ENCODE measurements at places on chromosomes 7 and 10.

DNA sequence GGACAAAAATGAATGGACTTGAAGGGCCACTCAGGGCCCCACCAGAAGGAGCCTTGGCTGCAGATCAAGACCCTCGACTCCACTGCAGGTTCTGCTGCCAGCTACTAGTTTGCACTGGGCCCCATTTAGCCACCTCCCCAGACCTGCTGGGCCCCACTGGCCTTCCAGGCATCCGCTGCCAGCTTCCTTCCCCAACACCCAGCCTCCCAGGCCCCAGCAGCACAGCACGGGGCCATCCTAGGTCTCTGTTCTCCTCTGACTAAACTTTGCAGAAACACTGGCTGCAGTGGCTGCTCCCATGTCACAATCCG is 277.4 kb upstream of the KLF14 start:
- no peak for DNase-seq

DNA sequence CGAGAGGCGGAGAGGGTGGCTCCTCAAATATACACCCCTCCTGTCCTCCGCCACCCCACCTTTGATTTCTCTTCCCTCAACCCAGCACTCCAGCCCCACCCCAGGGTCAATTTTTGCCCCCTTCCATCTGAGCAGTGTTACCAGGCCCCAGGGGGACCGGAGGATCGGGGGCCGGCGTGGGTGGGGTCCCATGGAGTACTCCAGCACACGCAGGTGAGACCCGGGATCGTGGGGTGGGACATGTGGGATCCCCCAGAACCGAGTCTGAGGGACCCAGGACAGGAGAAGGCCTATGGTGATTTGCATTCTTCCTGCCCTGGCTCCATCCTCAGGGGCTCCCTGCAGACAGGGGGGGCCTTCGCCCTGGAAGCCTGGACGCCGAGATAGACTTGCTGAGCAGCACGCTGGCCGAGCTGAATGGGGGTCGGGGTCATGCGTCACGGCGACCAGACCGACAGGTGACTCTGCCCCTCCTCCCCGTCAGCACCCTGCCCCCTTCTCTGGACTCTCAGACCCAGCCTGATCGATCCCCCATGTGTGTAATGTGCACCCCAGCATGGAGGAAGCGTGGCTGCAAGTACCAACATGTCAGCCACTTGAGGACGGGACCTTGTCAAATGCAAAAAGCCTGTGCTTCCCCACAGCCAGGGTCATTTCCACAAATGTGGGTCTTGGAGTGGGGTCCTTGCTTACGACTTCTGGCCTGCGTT is 744 bp downstream of the TRIP6 start:
- DNase-seq: no peak

- DNase-seq: no peak
These were observed 21.7 kb downstream of the LMTK2 start for GRCh38 chr7:98128346-98128745.

- DNase-seq: no peak
These were observed 592.2 kb downstream of the SDK1 start for GRCh38 chr7:3893151-3893788.

DNA sequence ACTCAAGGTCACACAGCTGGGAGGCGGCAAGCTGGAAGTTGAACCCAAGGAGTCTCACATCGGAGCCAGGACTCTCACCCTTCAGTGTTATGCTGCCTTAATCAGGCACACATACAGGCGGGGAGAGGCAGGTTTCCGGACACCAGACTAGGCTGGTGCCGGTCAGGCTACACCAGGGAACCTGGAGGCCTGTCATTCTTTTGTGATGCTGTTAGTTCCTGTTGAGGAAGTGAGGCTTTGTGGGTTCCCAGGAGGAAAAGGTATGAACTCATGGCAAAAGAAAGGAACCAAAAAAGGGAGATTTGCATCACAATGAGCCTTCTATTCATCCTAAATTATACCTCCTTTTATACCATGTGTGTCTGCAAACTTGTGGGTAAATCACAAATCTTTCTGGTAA is 103.8 kb downstream of the TCF7L2 start:
- no peak for DNase-seq

GRCh38 chr10:34184397-34184796 is 630.7 kb downstream of the PARD3 start:
- no peak for DNase-seq

DNA sequence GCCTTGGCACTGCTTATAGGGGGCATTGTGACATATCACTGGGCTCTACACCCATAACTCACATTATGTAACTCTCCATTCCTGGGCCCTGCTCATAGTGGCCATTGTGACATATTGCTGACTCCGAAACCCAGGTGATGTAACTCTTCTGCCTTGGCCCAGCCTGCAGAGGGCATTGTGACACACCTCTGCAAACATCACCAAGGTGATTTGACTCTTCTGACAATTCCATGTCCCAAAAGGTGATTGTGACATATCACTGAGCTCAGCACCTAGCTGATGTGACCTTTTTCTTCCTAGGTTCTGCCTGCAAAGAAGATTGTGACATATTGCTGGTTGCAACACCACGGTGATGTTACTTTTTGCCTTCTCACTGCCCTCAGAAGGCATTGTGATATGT is 36.5 kb upstream of the ZNF680 start:
- DNase-seq: no peak

DNA sequence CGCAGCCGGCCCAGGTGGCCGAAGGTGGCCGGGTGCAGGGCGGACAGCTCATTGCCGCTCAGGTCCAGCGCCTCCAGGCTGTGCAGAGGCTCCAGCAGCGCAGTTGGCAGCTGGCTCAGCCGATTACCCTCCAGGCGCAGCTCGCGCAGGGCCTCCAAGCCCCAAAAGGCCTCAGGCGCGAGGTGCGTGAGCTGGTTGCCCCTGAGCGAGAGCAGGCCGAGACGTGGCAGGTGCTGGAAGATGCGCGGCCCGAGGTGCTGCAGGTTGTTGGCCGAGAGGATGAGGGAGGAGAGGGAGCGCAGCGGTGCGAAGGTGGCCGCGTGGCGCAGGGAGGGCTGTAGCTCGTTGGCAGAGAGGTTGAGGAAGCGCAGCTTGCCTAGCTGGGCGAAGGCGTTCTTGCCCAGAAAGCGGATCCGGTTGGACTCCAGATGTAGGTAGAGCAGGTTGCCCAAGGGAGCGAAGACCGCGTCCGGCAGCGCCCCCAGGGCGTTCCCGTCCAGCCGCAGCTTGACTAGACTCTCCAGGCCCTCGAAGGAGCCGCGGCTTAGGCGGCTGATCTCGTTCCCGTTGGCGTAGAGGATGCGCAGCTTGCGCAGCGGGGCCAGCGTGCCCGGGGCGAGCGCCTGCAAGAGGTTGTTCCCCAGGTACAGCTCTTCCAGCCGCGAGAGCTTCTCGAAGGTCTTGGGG is 923 bp downstream of the TRIL start:
- no peak for DNase-seq

DNA sequence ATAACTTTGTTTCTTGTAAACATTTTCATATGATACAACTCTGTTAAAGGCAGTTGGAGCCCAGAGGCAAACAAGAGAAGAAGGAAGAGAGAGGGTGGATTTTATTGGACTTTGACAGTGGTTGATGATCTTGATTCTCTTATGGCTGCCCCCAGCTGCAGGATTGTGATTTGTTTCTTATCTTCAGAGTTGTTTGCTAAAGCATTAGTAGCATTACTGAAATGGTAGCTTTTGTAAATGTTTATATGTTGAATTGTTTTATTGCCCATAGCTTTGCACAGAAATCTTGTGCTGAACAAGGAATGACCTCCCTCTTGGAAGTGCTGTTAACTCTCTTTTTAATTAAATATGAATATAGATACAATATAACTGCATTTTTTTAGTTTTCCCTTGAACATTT is 309.4 kb downstream of the AUTS2 start:
- no peak for DNase-seq

DNA sequence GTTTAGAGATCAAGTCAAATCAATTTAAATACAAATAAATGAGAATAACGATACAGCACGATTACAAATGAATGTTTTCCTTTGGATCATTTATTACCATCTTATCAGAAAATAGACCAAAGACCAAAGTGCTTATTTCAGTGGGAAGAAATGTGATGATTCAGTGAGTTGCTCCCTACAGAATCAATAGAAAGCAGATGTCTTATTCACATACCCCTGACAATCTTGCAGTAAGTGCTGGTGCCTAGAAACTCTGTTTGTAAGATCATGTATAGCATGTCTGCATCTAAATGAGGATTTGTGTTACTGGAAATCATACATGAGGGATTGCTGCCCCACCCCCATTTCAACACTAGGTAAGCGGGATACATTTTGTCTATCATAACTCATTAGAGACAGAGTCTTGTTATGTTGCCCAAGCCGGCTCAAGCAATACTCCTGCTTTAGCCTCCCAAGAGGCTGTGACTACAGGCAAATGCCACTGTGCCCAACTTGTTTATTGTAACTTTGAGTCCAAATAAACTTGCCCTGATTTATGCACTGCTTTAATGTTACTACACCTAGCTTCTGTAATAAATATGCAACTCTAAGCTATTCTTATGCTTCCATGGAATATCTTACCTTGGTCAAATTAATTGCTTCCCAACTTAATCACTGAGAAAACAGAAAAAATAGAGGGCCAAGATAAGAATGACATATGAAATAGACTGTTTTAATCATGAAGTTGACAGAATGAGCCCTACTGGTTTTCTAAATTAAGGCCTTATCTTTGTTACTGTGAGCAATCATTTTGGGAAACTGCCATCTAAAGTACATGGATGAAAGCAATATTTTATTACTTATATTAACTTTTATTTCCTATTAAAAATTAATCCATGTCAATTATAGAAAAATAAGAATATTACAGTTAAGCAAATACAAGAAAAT is 82.5 kb downstream of the AHR start:
- DNase-seq: no peak

GRCh38 chr10:1954300-1954699 is 217.0 kb upstream of the ADARB2 start:
- no peak for DNase-seq

- no peak for DNase-seq
These were observed 50.6 kb downstream of the PNLIPRP2 start for GRCh38 chr10:116671274-116671926.

- DNase-seq: no peak
These were observed 10.3 kb downstream of the SFXN3 start for GRCh38 chr10:101041252-101041761.

DNA sequence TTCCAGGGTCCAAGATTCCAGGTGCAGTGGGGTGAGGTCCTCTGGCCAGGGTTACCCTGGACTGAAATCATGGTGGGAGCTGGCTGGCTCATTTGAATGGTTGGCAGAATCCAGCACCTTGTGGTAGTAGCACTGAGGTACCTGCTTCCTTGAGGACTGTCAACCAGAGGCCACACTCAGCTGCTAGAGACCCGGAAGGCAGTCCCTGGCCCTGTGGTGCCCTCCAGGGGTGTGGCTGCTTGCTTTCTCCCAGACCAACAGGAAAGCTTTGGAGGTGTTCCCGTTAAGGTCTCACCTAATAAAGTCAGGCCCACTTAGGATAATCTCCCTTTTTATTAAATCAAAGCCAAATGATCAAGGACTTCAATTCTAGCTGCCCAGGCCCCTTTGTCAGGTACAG is 107.7 kb upstream of the GDF10 start:
- DNase-seq: no peak

DNA sequence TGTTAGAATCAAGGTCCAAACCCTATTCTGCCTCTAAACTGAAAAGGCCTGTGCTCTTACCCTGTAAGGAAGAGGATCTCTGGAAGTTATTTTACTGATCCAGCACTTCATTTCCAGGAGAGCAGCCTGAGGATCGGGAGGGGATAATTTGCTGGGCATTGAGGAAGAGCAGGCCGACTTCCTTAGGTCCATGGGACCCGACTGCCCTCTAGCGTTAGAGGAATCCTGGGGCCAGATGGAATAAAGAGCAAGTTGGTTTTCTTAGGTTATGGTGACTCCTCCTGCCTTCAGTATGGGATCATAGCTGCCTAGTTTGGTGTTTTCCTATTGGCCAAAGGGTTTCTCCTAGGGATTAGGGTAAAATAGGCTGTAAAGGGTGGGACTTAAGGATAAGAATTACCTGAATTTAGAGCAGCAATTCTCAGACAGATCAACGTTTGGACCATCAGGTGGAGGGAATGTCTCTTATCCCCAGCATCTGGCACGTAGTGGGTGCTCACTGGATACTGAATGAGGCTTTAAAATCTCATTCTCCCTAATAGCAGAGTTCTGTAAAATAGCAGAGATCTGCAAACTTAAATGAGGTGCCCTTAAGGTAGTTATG is 40.0 kb upstream of the SORBS1 start:
- DNase-seq: no peak

DNA sequence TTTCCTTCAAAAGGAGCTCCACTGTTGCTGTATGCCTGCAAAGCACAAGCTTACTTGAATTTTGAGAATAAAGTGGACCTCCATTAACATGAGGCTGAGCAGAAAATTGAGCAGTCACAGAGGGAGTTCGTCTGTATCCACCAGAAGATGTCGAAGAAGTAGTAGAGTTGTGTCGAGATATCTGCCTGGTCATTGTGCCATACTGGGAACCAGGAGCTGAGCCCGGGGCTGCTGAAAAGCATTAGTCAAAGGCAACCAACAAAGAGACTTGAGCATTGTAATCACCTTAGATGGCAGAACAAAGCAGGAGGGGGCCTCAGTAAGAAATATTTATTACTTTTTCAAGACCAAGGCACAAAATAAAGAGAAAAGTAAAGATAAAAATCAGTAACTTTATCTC is 61.5 kb downstream of the PDSS1 start:
- DNase-seq: no peak

DNA sequence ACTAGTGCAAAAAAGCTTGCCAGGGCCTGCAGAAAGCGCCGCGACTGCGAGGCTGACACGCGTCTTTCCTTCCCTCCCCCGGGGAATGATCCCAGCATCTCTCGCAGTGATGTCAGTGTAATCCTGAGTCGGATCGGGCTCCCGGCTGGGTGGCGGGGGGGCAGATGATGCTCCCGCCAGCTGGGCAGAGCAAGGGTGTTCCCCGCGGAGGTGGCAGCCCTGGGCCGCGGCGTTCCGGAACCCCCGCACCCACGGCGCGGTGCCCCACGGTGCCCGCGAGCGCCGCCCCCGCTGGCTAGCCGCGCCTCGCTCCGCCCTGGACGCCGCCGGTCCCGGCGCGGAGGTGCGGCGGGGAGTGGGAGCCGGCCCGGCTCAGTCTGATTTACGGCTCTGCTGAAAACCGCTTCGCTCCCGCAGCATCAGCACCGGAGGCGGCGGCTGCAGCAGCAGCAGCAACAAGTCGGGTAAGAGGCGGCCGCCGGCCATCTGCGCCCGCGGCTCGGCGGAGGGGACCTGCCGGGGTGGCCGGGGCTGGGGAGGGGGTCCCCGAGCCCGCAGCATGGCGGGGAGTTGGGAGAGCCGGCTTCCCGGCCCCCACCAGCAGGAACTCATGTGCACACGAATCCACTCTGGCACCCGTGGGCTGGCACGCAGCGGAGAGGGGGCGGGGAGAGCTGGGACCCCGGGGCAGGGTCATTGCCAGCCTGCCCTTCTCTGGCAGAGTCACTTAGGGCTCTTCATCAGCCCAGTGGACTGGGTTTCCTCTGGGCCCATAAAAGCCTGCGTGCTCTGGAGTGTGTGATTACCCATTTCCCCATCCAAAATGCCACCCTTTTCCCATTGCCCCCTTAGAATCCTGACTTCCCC is at the start of gene ZNF365:
TSS of gene ZNF365 (plus strand) at position 375 of the 867 bp plus-strand sequence. CDS start 1,825 bp downstream, outside the sequence.
- no peak for DNase-seq

DNA sequence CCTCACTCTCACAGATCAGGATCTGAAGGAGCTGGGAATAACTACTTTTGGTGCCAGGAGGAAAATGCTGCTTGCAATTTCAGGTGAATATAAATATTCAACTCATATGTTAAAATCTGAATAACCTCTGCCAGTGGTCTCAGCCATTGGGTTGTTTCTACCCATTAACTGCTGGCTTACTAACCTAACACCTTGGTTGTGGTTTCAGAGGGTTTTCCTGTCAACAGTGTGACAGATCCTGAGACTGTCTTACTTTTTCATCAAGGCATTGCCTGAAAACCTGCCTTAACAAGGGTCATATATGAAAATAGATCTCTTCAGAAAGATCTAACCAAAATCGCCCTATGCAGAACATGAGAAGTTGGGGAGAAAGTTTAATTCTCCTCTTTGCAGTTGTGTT is 307.7 kb downstream of the BICC1 start:
- DNase-seq: no peak
